HCEC 1CT (cell line): ENCODE measurements at places on chromosomes 7 and 10.

DNA sequence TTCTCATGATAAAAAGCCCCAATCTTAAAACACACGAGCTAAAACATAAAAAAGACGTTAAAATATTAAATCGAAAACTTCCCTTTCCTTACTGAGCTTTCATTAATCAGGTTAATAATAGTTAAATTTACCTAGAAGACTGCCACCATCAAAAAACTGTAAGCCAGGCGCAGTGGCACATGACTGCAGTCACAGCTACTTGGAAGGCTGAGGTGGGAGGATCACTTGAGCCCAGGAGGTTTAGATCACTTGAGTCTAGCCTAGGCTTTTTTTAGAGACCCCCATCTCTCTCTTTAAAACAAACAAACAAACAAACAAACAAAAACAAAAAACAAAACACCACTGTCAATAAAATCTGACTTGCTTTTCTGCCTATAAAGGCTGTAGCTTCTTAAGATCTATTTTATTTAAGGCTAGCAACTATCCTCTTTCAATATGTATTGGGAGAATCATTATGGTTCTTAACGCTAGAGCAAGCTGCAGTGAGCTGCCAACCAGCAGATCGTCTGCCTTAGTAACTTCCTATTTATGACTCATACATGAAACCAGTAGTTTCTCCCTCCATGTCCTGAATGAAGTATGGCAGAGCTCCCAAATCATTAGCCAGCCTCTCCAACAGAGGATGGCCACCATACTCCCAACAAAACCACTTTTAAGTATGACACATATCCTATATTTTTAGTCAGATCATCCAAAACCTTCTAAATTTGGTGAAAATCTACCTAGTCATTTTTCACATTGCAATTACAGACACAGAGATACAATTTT is 163.7 kb downstream of the SRPK2 start:
- peak; percentile 96 for DNase-seq

DNA sequence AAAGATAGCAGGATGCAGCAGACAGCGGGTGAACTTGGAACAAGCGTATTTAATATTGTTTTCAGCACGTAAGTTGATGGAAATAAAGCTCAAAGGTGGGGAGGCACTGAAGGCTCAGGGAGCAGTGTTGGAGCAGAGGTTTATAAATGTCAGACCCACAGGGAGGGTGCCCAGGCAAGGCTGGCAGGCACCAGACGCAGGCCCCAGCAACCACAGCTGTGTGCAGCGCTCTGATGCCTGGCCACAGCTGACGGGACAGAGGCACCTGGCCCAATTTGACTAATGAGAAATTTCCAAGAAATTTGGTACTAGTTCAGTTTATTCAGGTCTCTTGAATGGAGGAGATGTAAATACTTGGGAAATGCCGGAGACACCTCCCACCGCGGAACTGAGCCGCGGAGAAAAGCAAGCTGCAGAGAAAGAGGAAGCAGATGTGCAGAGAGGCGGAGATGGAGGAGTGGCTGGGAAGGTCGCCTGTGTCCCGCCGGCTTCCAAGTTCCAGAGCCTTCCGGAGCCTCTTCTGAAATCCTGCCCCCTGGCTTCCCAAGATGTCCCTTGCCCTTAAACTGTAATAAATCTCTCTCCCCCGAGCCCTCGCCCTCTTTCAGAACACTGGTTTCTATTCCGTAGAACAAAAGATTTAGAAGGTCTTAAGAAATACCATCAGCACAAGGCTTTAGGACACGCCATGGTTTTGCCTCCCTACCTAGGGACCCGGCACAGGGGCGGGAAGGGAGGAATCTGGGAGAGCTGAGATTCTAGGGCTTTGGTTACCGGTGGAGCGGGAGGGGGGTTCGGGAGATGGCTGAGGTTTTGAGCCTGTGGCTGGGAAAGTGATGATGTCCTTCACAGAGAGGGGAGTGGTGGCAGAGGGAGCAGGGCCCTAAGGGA is 38.4 kb upstream of the PLXNA4 start:
- DNase-seq = no peak

- DNase-seq = peak; percentile 59
Measured at GRCh38 chr7:128830231-128831177, at the start of gene FLNC. Gene FLNC, plus strand, starts transcription at chr7:128830406. Its CDS starts 232 bp downstream, at chr7:128830638.

- peak; percentile 80 for DNase-seq
Measured at GRCh38 chr7:112001091-112001826, 204.9 kb downstream of the DOCK4 start.

DNA sequence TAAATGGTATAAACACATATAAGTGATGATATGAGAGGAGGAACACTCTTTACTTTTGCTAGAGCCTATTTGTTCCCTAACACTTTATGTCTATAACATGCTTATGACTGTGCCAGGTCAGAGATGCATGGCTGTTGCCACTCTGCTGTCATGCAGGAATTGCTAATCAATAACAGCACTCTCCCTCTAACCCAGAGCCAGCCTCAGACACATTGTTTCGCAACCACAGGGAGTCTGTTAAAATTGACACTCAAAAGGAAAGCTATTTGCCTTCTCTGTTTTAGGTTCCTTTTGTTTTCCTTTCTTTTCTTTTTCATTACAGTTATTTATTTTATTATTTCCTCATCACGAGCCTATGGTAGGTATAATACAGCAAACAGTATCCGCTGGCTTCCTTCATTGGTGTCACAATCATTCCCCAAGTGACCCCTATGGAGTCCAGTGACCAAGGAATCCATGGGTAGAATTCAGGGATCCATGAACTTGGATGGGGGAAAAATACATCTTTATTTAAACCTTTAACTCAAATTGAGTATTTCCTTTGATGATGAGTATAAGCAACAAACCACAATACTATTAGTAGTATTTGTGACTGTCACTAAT is 6.8 kb downstream of the PON2 start:
- DNase-seq = no peak
